ENCODE measurements at places on chromosomes 4 and X. TPM values are rescaled to one million over a fixed set of nuclear protein-coding genes. Genes with fewer than 3 reads are reported as not detected.
A peak's percentile ranks its signal among the peaks of the same experiment; 100 is the strongest.

Gene ARHGAP24
- not detected for total RNA-seq

Gene VBP1
- 68.9 TPM for total RNA-seq

Gene HPGD
- total RNA-seq = 30.2 TPM

Gene RNF175
- total RNA-seq = not detected

Gene ZNF157
- 0.19 TPM for total RNA-seq

Gene RIPPLY1
- not detected for total RNA-seq

Gene RNF128
- not detected for total RNA-seq

Gene CXCL5
- total RNA-seq = not detected

Gene UGT2B17
- not detected for total RNA-seq

Gene SLC49A3
- total RNA-seq = 1.1 TPM

Gene AKAP4
- total RNA-seq = not detected

Gene RBPJ
- total RNA-seq = 73.3 TPM

Gene NPY2R
- total RNA-seq = not detected

- no peak for DNase-seq
These were observed 15.8 kb downstream of the APLN start for GRCh38 chrX:129638917-129639316.

DNA sequence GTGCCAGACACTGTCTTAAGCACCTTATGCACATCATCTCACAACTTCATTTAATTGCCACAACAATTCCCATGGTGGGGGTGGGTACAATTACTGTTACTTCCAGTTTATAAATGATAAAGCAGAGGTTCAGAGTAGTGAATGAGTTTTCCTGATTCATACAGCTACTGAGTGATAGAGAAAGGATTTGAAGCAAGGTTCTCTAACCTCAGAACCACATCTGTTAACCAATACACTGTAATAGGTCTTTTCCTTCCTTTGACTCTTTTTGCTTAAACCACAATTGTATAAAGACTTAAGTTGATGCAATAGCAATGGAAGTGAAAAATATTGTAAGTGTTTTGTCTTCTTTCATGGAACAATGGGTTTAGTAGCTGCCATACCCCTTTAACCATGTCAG lies 43.5 kb upstream of the PAK3 start:
- no peak for DNase-seq

DNA sequence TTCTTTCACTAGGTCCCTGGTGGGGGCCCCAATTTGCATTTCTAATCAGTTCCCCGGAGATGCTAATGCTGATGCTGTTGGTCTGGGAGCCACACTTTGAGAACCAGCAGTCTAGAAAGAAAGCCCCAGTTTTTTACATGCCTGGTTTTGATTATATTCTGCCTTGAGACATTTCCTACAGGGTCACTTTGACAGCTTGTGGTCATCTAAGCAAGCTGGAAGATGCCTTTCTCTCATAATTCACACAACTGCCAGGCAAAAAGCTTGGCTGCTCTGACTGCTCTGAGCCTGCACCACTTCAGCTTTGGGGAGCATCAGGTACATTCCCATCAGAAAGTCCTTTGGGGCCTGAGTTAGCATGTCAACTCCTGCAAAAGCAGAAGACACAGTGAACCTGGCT lies 5.9 kb upstream of the PLAC1 start:
- DNase-seq = no peak

DNA sequence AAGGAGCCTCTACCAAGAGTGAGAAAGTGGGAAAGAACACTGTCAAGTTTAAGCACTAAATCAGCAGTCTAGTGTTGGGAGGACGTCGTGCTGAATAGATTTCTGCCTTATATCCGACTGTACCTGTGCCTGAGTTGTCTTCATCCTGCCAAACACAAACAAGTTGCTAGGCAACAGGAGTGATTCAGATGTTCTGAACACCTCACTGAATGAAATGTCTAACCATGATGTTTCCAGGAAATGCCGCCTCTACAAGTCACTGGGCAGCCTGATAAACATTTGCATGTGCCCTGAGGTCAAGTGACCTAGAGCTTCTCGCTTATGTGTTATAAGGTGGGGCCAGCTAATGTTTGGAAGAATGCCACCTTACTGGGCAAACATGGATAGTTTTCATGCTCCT lies 37.9 kb downstream of the SGMS2 start:
- no peak for DNase-seq

GRCh38 chrX:48153769-48154168 lies 23.3 kb downstream of the SPACA5B start:
- no peak for DNase-seq

DNA sequence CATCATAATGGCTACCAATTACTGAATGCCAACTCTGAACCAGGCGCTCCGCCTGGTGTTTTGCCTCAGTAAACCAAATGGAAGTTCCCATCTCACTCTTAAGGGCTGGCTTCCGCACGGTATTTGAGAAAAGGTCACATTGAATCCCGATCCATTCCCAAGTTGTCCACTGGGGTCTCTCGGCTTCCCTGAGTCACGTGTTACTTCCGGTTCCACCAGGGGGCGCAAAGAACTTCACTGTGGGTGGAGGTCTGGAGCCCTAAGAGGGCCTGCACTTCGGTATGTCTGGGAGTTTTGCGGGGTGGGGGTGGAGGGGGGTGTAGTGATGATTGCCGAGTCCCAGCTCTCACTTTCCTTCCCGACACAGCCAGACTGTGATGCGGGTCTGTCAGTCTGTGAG lies 13.4 kb upstream of the NHS start:
- DNase-seq = no peak

- DNase-seq = no peak
These were observed 172.1 kb upstream of the SLC7A11 start for GRCh38 chr4:138414202-138414601.

DNA sequence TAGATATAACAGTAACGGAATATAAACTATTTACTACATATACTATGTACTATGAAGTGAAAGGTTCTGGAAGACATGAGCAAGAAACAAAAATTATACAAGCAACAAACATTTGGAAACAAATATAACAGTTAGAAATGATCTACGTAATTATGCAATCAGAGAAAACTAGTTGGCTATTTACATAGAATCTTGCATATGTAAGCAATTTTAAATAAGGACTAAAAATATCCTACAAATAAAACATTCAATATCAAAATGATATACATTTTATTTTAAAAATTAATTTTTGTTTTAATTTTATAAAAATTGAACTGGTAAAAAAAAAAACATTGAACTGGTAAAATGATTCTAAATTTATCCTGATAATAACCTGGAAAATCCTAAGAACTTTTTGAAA lies 642.5 kb upstream of the PCDH10 start:
- DNase-seq = no peak

DNA sequence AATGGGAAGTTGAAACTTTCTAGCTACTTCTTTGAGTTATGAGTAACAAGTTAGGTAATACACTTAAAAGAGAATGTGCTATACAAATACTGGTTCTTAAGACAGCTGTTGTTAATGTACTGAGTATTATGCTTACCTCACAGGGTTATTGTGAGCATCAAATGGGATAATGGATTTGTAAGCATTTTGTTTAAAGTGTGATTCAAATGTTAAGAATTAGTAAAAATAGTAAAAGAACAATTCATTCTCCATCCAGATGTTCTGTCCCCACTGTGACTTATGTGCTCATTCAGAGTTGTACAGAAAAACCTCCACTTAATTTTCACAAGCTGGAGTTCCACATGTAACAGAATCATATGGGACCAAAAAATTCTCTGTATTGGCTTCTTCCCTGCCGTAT lies 63.6 kb downstream of the AR start:
- DNase-seq = no peak

- no peak for DNase-seq
These were observed 905 bp upstream of the GALNTL6 start for GRCh38 chr4:171812333-171812664.

GRCh38 chr4:141352909-141353525 lies 132.3 kb downstream of the ZNF330 start:
- no peak for DNase-seq

GRCh38 chr4:70688795-70689231 lies 481 bp downstream of the UTP3 start:
- DNase-seq = peak; percentile 44

GRCh38 chrX:110733166-110733565 lies 62.5 kb downstream of the CHRDL1 start:
- no peak for DNase-seq

DNA sequence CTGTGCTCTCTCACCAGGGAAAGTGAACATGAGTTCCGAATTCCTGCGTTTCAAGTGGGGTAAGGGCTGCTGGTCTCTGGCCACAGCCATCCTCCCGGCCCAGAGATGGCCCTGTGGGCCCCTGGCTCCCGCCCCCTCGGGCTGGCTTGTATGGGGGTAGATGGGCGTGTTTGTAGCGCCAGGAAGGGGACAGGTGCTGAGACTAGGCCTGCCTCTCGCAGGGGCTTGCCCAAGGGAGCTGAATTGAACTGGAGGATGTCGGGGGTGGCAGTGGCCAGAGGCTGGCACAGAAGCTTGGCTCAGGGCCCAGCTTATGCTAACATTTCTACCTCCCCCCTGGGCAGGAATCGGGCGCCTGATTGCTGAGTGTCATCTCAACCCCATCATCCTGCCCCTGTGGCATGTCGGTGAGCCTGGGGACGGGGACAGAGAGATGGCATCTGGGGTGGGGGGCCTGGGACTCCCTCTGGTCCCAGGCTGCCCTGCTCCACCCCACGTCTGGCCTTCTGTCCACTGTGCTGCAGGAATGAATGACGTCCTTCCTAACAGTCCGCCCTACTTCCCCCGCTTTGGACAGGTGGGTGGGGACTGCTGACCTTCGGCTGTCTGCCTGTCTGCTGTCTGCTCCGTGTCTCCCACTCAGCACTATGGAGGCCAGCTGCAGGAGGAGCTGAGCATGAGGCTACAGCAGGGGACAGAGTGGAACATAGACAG lies 8.5 kb downstream of the TAFAZZIN start:
- no peak for DNase-seq

DNA sequence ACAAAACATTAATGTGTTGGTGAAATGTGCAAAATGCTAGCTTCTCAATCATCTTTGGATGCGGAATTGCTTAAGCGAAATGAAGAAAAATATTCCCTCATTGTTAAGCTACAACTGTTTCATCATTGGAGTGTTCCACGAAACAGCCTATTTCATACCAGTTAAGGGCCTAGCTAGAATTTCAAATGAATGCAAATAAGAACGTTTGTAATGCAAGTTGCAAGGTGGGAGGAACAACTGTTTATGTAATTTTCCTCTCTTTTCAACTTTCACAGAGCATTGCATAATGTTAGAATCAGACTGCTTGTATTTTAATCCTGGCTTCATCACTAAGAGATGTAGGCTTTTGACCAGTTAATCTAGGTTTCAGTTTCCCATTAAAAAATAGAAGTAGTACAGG lies 480.1 kb downstream of the IL1RAPL1 start:
- DNase-seq = no peak

GRCh38 chr4:114607056-114607455 lies 8.4 kb downstream of the UGT8 start:
- no peak for DNase-seq
